ENCODE measurements at places on chromosomes 11 and 22. TPM values are rescaled to one million over a fixed set of nuclear protein-coding genes. Genes with fewer than 3 reads are reported as not detected.

Gene KCTD14
- total RNA-seq = 7.1 TPM

Gene OR5B21
- total RNA-seq = not detected

Gene KRTAP5-5
- not detected for total RNA-seq

Gene KCNJ1
- total RNA-seq = 0.07 TPM

Gene DEFB131B
- total RNA-seq = not detected

Gene MYOD1
- total RNA-seq = not detected

Gene RAPSN
- total RNA-seq = not detected

Gene MEI1
- total RNA-seq = not detected

Gene TSPAN18
- total RNA-seq = 0.84 TPM

Gene CHADL
- 3.9 TPM for total RNA-seq

Gene CCDC157
- total RNA-seq = 2.9 TPM

Gene HOATZ
- not detected for total RNA-seq

Gene RFPL3
- not detected for total RNA-seq

Gene CCDC87
- total RNA-seq = 0.23 TPM

Gene C11orf42
- not detected for total RNA-seq

Gene LIPT2
- 4.4 TPM for total RNA-seq

Gene TIMM10B
- total RNA-seq = 37.7 TPM

Gene LARGE2
- 25.0 TPM for total RNA-seq

Gene CLTCL1
- total RNA-seq = 7.9 TPM

Gene OR8D4
- not detected for total RNA-seq

Gene BCO2
- total RNA-seq = not detected

Gene ACER3
- 6.1 TPM for total RNA-seq

Gene RAB39A
- not detected for total RNA-seq

Gene ZNF408
- 12.1 TPM for total RNA-seq

Gene OR8A1
- not detected for total RNA-seq

Gene OR52I1
- not detected for total RNA-seq

Gene DNAJB7
- total RNA-seq = not detected

Gene FXYD2
- total RNA-seq = not detected

Gene OR1S2
- total RNA-seq = not detected

Gene FGF4
- not detected for total RNA-seq

Gene RAB38
- total RNA-seq = 86.4 TPM

Gene MYBPC3
- total RNA-seq = not detected

Gene NLRP6
- total RNA-seq = not detected

Gene STK33
- total RNA-seq = 2.4 TPM

Gene EML3
- 20.8 TPM for total RNA-seq

Gene TH
- total RNA-seq = 0.99 TPM

Gene APLNR
- total RNA-seq = not detected

Gene OR5AK2
- not detected for total RNA-seq

Gene DLG2
- 0.19 TPM for total RNA-seq

Gene GPHA2
- not detected for total RNA-seq

Gene CNTF
- total RNA-seq = 0.23 TPM

Gene ZBTB44
- 20.2 TPM for total RNA-seq

Gene SLC22A9
- not detected for total RNA-seq

Data from airway epithelial cell (primary cell).